ENCODE measurements at places on chromosomes 6 and 20.

GRCh38 chr6:19472153-19472552 lies 365.0 kb upstream of the ID4 start:
- no peak for DNase-seq

DNA sequence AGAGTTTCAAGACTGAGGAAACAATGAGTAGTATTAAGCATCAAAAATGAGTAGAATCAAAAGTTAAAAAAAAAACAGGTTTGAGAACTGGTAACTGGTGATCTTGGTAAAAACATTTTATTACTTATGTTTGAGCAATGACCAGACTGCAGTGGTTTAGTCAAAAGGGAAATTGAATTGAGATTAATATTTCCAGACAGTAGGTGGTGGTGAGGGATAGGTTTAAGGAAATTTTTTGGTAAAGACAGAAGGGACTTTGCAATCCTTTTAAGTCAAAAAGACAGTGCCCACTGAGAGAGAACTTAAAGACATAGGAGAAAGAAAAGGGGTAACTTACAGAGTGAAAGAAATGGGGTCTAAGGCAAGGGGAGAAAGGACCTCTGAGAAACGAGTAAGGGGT lies 156.9 kb downstream of the ASCC3 start:
- no peak for DNase-seq

DNA sequence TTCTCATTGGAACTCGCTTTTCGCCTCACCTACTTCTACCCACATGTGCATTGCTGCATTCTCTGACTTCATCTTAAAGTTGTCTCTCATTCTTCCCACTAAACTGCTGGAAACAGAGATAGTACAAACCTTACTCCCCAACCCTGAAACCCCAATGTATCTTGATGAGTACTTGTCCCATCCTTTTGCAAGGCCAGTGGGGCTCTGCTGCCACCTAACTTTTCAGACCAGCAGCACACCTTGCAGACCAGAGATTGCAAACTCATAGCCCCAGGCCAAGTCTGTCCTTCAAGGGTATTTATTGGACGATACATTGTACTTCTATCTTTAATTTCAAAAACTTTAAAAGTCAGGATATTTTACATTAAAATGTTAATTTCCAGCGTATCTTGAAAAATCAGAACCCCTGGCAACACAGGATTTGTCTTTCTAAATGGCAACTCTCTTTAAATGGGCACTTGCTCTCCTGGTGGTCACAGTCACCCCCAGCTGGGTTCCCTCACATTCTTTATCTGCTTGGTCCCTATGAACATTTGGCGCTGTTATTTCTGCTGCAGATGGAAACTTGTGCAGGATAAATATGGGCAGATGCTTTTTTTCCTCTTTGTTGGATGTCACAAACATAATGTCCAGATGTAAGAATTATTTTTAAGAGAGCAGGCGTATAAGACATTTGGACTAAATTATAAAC lies 83.9 kb downstream of the SOD2 start:
- DNase-seq: no peak

DNA sequence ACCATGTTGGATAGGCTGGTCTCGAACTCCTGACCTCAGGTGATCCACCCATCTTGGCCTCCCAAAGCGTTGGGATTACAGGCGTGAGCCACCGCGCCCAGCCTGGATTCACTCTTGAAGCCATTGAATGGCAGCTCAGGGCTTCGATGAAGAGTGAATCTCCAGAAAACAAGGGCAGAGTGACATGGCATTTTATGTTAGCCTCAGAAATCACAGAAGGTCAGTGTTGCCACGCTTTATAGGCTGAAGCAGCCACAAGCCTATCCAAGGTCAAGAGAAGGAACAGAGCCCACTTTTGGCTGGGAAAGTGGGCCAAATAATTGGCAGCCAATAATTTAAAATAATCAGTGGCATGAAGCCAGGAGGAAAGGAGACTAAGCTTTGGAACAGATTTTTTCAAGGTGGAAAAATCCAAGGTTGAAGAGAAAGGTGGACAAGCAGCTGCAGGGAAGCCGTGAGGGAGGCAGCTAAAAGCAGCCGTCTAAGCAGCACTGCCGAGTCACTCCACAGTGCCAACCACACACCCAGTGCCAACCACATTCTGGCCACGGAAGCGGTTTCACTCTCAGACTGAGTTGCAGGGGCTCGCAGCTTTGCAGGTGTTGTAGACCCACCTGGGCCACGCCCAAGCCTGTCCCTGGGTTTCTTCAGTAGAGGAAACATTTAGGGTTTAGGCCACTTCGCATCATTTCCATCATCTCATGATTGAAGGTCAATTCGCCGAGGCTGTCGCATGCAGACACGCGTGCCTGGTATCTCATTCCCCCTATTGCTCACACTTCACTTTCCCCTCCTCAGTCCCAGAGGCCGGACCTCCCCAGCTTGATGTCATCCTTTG lies 17.4 kb upstream of the AVP start:
- no peak for DNase-seq

DNA sequence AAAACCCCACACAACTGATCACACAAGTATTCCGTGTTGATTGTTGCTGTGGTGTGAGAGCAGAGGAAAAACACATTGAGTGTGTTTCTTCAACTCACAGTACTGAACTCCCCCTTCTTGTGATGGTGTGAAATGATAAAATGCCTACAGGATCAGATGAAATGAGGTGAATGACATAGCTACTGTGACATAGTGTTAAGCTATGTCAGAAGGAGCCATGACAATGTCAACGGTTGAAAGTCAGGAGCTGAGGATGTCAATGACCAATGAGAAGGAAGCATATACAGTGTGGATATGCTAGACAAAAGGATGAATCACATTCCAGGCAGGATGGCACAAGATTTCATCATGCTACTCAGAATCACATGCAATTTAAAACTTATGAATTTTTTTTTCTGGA lies 38.8 kb downstream of the WASF1 start:
- peak; percentile 22 for DNase-seq

DNA sequence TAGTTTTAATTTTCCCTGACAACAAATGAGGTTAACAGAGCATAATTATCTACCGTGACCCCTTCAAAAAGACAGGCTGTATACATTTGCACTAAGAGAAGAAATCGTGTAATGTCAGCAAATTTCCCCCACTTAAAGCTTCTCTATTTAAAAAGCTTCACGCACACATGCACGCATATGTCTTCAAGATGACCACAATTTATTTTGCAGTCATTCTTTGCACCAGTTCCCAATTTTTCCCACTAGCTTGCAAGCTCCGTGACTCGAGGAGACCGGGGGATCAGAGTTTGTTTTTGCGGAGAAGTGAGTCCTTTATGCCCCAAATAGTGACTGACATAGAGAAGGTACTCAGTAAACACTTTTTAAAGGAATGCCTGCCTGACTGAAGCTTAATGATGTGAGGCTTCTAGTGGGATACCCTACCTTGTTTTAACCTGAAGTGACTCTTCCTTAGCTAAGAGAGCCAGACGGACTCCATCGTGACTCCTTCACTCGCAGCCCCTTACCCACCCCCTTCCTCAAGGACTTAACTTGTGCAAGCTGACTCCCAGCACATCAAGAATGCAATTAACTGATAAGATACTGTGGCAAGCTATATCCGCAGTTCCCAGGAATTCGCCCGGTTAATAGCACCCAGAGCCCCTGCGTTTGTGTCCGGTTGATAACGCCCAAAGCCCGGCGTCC lies 9.3 kb upstream of the NQO2 start:
- no peak for DNase-seq

All from HS-27A (cell line).